ENCODE measurements at places on chromosomes 13 and 19. TPM values are rescaled to one million over a fixed set of nuclear protein-coding genes. Genes with fewer than 3 reads are reported as not detected.

Gene EFNA2
- not detected for total RNA-seq

Gene ZNF665
- total RNA-seq = 11.4 TPM

Gene MCF2L
- total RNA-seq = 9.3 TPM

Gene CFAP97D2
- not detected for total RNA-seq

Gene BICRA
- 22.6 TPM for total RNA-seq

Gene PNPLA6
- 155 TPM for total RNA-seq

Gene POU2F2
- total RNA-seq = 33.9 TPM

Gene VSTM2B
- not detected for total RNA-seq

Gene ICAM5
- total RNA-seq = 0.83 TPM

Gene CEACAM4
- total RNA-seq = not detected

Gene KLK6
- not detected for total RNA-seq

Gene SYNE4
- 3.8 TPM for total RNA-seq

Gene C19orf38
- total RNA-seq = 1.9 TPM

Gene TLE6
- 4.4 TPM for total RNA-seq

Gene GJA3
- 0.39 TPM for total RNA-seq

Gene IGFL2
- total RNA-seq = not detected
